ENCODE measurements at places on chromosomes 1 and 21. TPM values are rescaled to one million over a fixed set of nuclear protein-coding genes. Genes with fewer than 3 reads are reported as not detected.
A peak's percentile ranks its signal among the peaks of the same experiment; 100 is the strongest.

GRCh38 chr1:111569913-111570312 is 49.7 kb upstream of the RAP1A start:
- H3K36me3 ChIP-seq: no peaks in the 10 kb centered on the region
- no peak for DNase-seq
- H3K4me1 ChIP-seq: peaks cover 2% of the 10 kb centered on the region
- no peak overlapping the region for H3K4me3 ChIP-seq

GRCh38 chr1:212329105-212329504 is 43.9 kb downstream of the PPP2R5A start:
- no peaks in the 10 kb centered on the region for H3K4me1 ChIP-seq
- no peaks in the 10 kb centered on the region for H3K27me3 ChIP-seq
- no peak overlapping the region for H3K27ac ChIP-seq
- H3K36me3 ChIP-seq: peaks cover 8% of the 10 kb centered on the region
- DNase-seq: no peak

DNA sequence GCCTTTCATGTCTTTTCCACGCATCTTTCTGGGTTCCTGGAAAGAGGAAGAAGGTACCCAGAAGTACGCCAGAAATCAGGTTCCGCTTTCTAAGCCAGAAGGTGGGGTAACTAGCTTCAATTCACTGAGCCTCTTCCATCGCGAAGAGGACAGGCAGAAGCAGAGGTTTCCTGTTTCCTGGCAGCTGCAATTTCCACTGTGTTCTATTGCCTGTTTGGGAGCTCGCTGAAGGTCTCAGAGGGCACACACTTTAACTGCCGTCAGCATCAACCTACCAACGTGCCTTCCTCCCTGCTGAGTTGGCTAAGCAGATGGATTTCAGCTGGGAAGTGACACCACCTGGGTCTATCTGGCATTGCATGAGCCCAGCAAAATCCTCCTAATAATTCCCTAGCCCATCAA is 10.0 kb downstream of the NCF2 start:
- H3K4me3 ChIP-seq: no peak overlapping the region
- H3K36me3 ChIP-seq: no peaks in the 10 kb centered on the region
- no peak overlapping the region for H3K27ac ChIP-seq
- DNase-seq: peak; percentile 54

- no peak overlapping the region for H3K27ac ChIP-seq
- DNase-seq: no peak
- no peaks in the 10 kb centered on the region for H3K4me1 ChIP-seq
- H3K4me3 ChIP-seq: no peak overlapping the region
- no peaks in the 10 kb centered on the region for H3K36me3 ChIP-seq
- H3K27me3 ChIP-seq: no peaks in the 10 kb centered on the region
Measured at GRCh38 chr1:110494522-110495406, 24.2 kb downstream of the KCNA10 start.

DNA sequence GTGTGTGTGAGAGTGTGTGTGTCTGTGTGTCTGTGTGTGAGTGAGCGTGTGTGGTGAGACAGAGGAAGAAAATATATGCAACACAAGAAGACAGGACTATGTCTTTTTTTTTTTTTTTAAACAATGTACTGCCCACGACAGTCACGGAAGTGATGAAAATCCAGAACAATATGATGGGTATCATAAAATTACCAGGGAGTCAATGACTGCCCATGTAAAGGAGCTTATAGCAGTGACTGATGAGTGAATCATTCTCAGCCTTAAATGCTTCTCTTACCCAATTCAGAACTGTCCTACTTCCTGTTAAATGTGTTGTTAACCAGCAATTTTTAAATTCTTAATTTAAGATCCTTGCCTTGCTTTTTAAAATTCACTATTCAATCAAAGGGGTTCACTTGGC is 46.6 kb downstream of the RGS7 start:
- H3K27me3 ChIP-seq: no peaks in the 10 kb centered on the region
- H3K4me3 ChIP-seq: no peak overlapping the region
- no peaks in the 10 kb centered on the region for H3K36me3 ChIP-seq

- H3K27me3 ChIP-seq: no peaks in the 10 kb centered on the region
- H3K27ac ChIP-seq: peak overlapping the region; percentile 74
- peaks cover 47% of the 10 kb centered on the region for H3K4me1 ChIP-seq
Measured at GRCh38 chr1:218499011-218499691, 154.0 kb downstream of the TGFB2 start.

DNA sequence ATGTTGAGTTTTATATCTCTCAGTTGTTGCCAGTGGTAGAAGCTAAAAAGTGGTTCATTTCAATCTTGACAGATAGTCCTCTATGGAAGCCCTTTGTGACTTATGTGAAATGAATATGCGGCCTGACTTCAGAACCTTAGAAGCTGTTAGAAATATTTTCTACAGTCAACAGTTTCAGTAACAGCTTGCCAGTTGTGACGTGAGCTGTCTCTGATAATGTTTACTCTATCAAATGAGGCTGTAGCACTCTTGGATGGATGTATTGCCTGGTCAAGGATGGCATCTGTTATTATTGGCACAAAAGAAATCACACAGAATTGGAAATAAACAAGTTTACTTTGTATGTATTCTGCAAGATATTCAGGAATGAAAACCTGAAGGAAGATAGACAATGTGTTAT is 31.9 kb downstream of the SNX7 start:
- H3K4me3 ChIP-seq: no peak overlapping the region
- no peak overlapping the region for H3K27ac ChIP-seq
- no peaks in the 10 kb centered on the region for H3K4me1 ChIP-seq
- DNase-seq: no peak
- H3K36me3 ChIP-seq: no peaks in the 10 kb centered on the region
- H3K27me3 ChIP-seq: no peaks in the 10 kb centered on the region

- peak; percentile 96 for DNase-seq
- H3K4me3 ChIP-seq: peak overlapping the region; percentile 53
- H3K4me1 ChIP-seq: peaks cover 75% of the 10 kb centered on the region
- H3K27ac ChIP-seq: peak overlapping the region; percentile 69
- no peaks in the 10 kb centered on the region for H3K36me3 ChIP-seq
Measured at GRCh38 chr1:204080163-204080903, 7.4 kb downstream of the SOX13 start.

DNA sequence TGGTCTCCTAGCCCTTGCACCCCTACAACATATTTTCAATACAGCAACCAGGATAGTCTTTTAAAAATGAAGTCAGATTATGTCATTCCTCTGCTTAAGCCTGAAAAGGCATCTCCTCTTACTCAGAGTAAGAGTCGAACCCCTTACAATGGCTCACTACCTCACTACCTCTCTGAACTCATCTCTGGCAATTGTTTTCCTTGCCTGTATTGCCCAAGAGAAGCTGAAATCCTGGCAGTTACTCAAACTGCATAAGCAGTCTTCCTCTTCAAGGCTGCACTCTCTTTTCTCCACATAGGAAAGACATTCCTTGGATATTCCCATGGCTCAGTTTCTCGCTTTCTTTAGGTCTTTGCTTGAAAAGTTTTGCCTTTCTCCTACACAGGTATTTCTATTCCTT is 22.7 kb downstream of the CLDN8 start:
- H3K27me3 ChIP-seq: peaks cover 70% of the 10 kb centered on the region
- H3K4me3 ChIP-seq: no peak overlapping the region
- H3K4me1 ChIP-seq: no peaks in the 10 kb centered on the region
- no peak for DNase-seq
- no peak overlapping the region for H3K27ac ChIP-seq

GRCh38 chr1:71339238-71339637 is 258.4 kb upstream of the ZRANB2 start:
- H3K4me1 ChIP-seq: no peaks in the 10 kb centered on the region
- no peaks in the 10 kb centered on the region for H3K27me3 ChIP-seq
- peak; percentile 28 for DNase-seq
- H3K27ac ChIP-seq: no peak overlapping the region
- H3K4me3 ChIP-seq: no peak overlapping the region

- no peaks in the 10 kb centered on the region for H3K4me1 ChIP-seq
- no peak overlapping the region for H3K27ac ChIP-seq
- DNase-seq: no peak
- H3K36me3 ChIP-seq: no peaks in the 10 kb centered on the region
Measured at GRCh38 chr1:83554174-83554573, 444.8 kb downstream of the TTLL7 start.

DNA sequence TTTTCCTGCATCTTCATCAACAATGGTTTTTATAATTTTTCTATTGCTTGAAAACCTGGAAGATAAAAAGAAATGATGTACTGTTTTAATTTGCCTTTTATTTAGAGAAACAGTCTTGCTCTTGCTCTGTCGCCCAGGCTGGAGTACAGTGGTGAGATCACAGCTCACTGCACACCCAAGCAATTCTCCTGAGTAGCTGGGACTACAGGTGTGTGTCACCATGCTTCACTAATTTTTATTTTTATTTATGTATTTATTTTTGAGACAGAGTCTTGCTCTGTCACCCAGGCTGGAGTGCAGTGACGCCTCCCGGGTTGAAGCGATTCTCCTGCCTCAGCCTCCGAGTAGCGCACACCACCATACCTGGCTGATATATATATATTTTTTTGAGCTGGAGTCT is 43.0 kb upstream of the RPL11 start:
- H3K27me3 ChIP-seq: no peaks in the 10 kb centered on the region
- H3K36me3 ChIP-seq: no peaks in the 10 kb centered on the region
- no peak for DNase-seq
- H3K4me1 ChIP-seq: no peaks in the 10 kb centered on the region
- no peak overlapping the region for H3K27ac ChIP-seq
- H3K4me3 ChIP-seq: no peak overlapping the region

DNA sequence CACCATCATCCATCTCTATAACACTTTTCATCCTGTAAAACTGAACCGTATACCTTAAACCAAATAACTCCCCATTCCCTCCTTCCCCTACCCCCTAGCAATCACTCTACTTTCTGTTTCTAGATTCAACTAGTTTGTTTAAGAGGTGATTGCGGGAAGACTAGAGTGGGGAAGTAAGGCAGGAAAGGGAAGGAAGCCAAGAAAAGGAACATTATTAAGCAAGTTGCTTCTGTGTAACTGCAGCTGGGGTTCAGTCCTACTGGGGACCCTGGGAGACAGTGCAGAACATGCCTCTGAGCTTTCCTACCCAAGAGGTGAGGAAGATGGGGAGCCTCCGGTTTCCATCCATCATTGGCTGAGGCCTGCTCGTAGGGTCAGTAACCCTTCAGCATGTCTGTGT is 28.9 kb upstream of the H3-3A start:
- no peaks in the 10 kb centered on the region for H3K36me3 ChIP-seq
- H3K4me1 ChIP-seq: peaks cover 9% of the 10 kb centered on the region
- H3K27me3 ChIP-seq: no peaks in the 10 kb centered on the region
- no peak overlapping the region for H3K4me3 ChIP-seq
- no peak overlapping the region for H3K27ac ChIP-seq
- no peak for DNase-seq

- no peaks in the 10 kb centered on the region for H3K27me3 ChIP-seq
- H3K36me3 ChIP-seq: no peaks in the 10 kb centered on the region
- no peak overlapping the region for H3K27ac ChIP-seq
- no peak for DNase-seq
Measured at GRCh38 chr1:1721201-1721600, 3.0 kb downstream of the CDK11A start.

DNA sequence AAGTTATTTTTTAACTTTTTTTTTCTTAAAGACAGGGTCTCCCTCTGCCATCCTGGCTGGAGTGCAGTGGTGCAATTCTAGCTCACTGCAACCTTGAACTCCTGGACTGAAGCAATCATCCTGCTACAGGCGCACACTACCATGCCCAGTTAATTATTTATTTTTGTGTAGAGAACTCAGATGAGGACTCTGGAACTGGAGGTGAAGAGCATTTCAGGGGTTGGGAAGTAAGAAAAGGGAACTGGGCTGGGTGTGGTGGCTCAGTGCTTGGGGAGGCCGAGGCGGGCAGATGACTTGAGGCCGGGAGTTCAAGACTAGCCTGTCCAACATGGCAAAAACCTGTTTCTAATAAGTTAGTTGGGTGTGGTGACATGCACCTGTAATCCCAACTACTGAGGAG is 28.9 kb downstream of the SLC35F3 start:
- H3K36me3 ChIP-seq: 0 out of 2 replicates have a peak, but pooled peaks cover 6% of the 10 kb centered on the region
- H3K27me3 ChIP-seq: no peaks in the 10 kb centered on the region
- no peak overlapping the region for H3K4me3 ChIP-seq
- no peak overlapping the region for H3K27ac ChIP-seq

DNA sequence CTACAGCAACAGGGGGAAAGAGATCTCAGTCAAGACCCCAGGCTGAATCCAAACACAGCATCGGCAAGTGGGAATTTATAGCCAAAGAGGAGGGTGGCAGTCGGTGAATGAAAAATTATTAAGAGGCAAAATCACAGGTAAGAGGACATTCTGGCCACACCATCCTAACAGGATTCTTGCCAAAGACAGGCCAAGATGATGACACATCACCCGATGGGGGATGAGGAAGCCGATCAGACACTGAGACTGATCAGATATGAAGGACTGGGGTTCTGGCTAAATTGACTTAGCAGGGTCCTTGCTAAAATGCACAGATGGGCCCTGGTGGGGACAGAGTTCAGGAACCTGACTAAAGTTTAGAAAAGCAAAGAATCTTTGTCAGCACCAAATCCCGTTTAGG is 402.2 kb downstream of the SMYD3 start:
- H3K4me1 ChIP-seq: peaks cover 16% of the 10 kb centered on the region
- H3K4me3 ChIP-seq: no peak overlapping the region
- DNase-seq: peak; percentile 64
- H3K27ac ChIP-seq: no peak overlapping the region

- peak overlapping the region; percentile 71 for H3K4me3 ChIP-seq
- peaks cover 48% of the 10 kb centered on the region for H3K4me1 ChIP-seq
- no peaks in the 10 kb centered on the region for H3K36me3 ChIP-seq
- no peak for DNase-seq
Measured at GRCh38 chr1:23531562-23532094, 595 bp upstream of the E2F2 start.

- H3K4me3 ChIP-seq: no peak overlapping the region
- H3K4me1 ChIP-seq: peaks cover 19% of the 10 kb centered on the region
- DNase-seq: peak; percentile 72
- H3K27ac ChIP-seq: peak overlapping the region; percentile 10
Measured at GRCh38 chr1:94792473-94793295, 27.5 kb upstream of the SLC44A3 start.

GRCh38 chr21:31710586-31710985 is 21.3 kb downstream of the SCAF4 start:
- no peaks in the 10 kb centered on the region for H3K36me3 ChIP-seq
- peaks cover 23% of the 10 kb centered on the region for H3K4me1 ChIP-seq
- H3K4me3 ChIP-seq: no peak overlapping the region
- no peaks in the 10 kb centered on the region for H3K27me3 ChIP-seq
- H3K27ac ChIP-seq: no peak overlapping the region

- H3K4me1 ChIP-seq: peaks cover 3% of the 10 kb centered on the region
- no peak overlapping the region for H3K27ac ChIP-seq
- DNase-seq: no peak
- no peak overlapping the region for H3K4me3 ChIP-seq
- no peaks in the 10 kb centered on the region for H3K27me3 ChIP-seq
Measured at GRCh38 chr1:63945943-63946342, 172.1 kb downstream of the ROR1 start.

- H3K4me1 ChIP-seq: peaks cover 25% of the 10 kb centered on the region
- no peaks in the 10 kb centered on the region for H3K27me3 ChIP-seq
- H3K27ac ChIP-seq: peak overlapping the region; percentile 71
- no peak overlapping the region for H3K4me3 ChIP-seq
- peaks cover 46% of the 10 kb centered on the region for H3K36me3 ChIP-seq
Measured at GRCh38 chr1:201850053-201850397, 21.1 kb downstream of the IPO9 start.

The AGMAT gene
- 9.4 TPM for total RNA-seq

The PCP4 gene
- total RNA-seq: not detected

The TMCO4 gene
- 16.0 TPM for total RNA-seq

The SHISAL2A gene
- total RNA-seq: not detected

The NEGR1 gene
- total RNA-seq: 1.7 TPM

The TTC22 gene
- total RNA-seq: 21.8 TPM

The CDC42BPA gene
- total RNA-seq: 42.1 TPM

The GBP5 gene
- total RNA-seq: not detected

The CFAP141 gene
- not detected for total RNA-seq

The PLA2G4A gene
- 1.3 TPM for total RNA-seq

The PTPRC gene
- 0.11 TPM for total RNA-seq

The LRRC39 gene
- total RNA-seq: 0.84 TPM

The KRTAP19-1 gene
- total RNA-seq: not detected

The REN gene
- total RNA-seq: 3.1 TPM

All from PC-3 (cell line).